Posterior cingulate gyrus (tissue), 11 donors: ENCODE measurements at places on chromosomes 7 and 10.

- DNase-seq, result peak; percentile 89
Observed at GRCh38 chr7:151539088-151539671, 19.5 kb upstream of the RHEB start.

DNA sequence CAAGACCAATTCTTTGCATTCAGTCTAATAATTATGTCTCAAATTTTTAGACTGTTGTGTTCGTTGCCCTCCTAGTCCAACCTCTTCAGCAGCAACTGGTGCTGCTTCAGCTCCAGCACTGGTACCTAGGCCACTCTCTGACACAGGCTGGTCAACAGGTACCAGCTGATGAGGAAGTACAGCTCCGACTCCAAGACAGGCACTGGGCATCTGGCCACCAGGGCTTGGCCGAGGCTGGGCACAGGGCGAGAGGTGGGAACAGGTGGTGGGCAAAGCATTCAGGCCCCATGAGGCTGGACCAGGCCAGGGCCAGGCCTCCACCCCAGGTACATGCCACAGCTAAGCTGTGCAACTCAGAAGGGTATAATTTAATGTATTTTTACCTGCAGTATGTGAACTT, 151.5 kb upstream of the AGR3 start:
- DNase-seq, result no peak

GRCh38 chr10:31153161-31153560, 121.5 kb upstream of the ZNF438 start:
- DNase-seq, result no peak

DNA sequence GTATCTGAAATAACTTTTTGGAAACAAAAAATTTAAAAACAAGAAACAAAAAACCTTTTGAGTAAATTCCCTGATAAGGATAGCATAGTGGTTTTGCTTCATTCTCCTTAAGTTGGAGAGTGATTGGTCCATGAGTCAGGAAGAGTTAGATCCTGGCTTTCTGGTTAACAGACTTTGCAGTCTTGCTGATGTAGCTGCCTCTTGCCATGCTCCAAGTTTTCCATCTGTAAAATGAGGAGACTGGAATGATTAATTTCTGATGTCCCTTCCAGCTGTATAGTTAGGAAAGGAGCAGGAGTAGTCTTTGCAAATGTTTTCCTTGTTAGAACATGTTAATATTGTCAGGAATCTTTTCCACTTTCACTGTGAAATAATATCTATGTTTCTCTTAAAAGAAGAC, 266.6 kb downstream of the DNAJB9 start:
- no peak for DNase-seq

DNA sequence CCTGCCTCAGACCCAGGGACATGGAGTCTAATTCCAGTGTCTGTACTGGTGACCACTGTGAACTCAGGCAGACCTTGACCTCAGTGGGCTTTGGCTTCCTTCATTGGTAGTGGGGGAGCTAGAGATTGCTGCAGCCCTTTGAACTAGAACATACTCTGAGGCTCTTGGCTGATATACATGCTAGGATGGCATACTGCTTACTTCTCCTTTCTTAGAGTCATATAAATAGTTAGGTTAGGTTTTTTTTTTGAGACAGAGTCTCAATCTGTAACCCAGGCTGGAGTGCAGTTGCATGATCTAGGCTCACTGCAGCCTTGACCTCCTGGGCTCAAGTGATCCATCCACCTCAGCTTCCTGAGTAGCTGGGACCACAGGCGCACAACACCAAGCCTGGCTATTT, 49.7 kb downstream of the TMEM178B start:
- DNase-seq, result no peak
